ENCODE measurements at places on chromosomes 3 and 15.
A peak's percentile ranks its signal among the peaks of the same experiment; 100 is the strongest.

GRCh38 chr3:126132751-126133511 is 47.5 kb downstream of the ALDH1L1 start:
- no peak for DNase-seq

DNA sequence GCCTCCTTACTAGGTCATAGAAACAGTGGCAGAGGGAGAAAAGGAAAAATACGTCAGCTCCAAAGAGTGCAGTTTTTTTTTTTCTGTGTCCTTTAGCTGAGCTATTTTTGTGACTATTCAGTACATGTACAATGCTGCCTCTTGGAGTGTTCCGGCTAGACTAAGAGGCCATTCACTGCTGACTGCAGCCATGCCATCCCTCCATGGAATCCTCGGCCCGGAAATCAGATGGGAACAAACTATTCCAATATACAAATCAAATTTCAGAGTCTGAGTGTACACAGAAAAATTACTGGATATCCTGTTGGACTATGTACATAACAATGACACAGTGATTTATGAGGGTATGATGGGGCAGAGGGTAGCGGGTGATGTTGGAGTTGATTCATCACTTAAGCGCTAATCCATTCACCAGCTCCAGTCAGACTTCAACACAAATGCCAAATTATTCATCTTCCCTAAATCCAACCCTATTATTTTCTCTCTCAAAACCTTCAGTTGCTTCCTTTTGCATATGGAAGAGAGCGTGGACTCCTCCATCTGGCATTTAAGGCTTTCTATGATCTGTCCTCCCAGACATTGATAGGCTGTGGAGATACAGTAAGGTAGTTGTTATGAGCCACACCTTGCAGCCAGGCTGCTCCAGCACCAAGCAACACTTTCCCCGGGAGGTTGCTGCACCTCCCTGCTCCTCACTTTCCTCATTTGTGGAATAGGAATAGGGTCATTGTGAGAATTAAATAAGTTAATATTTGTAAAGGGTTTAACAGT is 109.1 kb downstream of the LPP start:
- DNase-seq = no peak

DNA sequence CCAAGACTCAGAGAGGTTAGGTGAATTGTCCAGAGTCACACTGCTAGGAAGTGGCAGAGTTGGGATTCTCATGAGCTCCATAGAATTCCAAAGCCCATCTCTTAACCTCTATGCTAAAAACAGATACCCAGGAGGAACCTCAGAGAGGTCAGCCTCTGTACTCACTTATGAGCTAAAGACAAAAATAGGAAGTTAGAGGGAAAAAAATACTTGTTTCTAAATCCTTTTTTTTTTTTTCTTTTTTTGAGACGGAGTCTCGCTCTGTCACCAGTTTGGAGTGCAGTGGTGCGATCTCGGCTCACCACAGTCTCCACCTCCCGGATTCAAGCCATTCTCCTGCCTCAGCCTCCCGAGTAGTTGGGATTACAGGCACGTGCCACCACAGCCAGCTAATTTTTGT is 31.4 kb downstream of the FSD2 start:
- no peak for DNase-seq

- DNase-seq = no peak
Observed at GRCh38 chr3:151987893-151988292, 114.5 kb downstream of the SUCNR1 start.

- DNase-seq = no peak
Observed at GRCh38 chr15:35934383-35935049, 388.6 kb upstream of the DPH6 start.

DNA sequence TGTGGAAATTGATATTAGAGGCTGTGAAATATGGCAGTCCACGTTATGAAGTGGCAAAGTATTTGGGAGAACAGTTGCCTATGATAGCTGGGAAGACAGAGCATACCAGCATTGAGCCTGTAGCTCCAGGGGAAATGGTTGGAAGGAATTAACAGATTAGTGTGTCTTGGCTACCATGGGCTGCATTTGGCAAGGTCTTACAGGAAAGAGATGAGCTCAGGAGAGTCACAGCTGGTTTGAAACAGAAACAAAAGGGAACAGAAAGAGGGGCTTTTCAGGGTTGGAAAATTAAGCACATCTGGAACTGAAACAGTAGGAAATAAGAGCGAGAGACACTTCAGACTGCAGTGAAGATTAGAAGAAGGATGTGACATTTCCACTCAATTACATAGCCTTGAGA is 141.7 kb downstream of the FBLN2 start:
- no peak for DNase-seq

GRCh38 chr15:57337868-57338411 is 38.4 kb upstream of the CGNL1 start:
- DNase-seq = no peak

- no peak for DNase-seq
Observed at GRCh38 chr3:133712017-133712416, 34.2 kb upstream of the TF start.

DNA sequence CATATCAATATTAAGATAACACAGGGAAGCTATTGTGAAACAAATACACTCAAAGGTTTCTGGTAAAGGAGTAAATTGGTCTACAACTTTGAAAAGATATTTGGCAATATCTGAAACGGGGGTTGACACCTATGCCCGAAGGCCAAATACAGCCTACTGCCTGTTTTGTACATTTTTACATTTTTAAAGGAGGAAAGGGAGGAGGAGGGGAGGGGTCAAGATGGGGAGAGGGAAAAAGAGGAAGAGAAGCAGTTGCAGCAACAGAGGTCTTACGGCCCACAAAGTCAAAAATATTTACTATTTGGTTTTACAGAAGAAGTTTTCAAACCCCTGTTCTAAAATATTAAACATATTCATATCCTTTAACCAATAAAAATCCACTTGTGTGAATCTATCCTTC is 94.2 kb downstream of the FMN1 start:
- DNase-seq = no peak

DNA sequence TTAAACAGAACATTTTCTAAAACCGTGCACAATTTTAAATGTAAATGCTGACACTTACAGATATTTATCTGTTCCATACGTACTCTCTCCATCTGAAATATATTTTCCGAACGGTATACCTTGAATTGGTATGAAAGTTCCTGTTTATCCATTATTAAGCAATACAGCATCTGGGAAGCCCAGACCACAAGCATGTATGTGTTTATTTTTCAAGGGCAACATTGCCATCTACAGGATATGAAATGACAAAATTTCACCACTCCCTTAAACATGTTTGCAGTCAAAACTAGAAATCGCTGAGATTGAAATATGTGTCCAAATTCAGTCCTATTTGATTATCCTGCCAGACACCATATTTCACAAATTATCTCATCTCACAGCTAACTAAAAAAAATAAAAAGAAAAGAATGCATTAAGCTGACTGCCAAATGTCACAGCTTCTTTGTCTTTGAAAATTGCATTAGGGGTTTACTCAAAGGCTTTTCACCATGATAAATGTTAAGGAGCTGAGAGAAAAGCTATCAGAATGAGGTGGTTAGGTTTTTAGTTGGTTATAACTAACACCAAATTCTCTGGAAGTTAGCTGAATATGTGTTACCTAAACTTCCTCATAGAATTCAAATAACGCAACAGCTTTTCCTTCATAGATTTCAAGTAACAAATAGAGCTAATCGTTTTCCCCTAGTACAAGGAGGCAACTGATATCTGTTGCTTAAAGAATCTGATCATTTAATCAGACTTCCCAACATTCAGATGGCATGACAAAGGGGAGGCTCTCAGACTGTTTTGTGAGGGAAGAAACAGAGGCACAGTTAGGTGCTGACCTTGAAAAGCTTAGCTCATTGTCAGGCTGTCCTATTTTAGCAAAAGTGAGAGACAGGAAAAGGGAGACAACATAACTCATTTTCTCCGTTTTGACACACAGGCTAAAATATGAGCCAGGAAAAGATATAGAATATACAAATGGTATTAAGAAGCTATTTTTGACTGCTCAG is 533.1 kb downstream of the TBL1XR1 start:
- peak; percentile 34 for DNase-seq

DNA sequence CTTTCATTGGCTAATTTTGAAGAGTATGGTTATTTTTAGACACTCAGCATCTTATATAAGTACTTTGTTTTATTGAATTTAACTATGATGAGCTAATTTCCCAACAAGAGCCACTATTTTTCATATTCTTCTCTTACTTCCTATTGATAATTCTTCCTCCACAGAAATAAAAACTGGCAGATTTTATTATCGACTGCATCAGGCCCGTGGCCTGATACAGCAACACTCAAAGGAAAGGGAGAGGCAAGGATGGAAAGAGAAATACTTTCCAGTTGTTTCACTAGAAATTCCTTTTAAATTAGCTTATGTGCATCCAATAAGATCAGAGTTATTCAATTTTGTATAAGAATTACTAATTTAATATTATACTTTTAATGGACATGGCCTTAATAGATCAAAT is 886.3 kb downstream of the ROBO1 start:
- no peak for DNase-seq

DNA sequence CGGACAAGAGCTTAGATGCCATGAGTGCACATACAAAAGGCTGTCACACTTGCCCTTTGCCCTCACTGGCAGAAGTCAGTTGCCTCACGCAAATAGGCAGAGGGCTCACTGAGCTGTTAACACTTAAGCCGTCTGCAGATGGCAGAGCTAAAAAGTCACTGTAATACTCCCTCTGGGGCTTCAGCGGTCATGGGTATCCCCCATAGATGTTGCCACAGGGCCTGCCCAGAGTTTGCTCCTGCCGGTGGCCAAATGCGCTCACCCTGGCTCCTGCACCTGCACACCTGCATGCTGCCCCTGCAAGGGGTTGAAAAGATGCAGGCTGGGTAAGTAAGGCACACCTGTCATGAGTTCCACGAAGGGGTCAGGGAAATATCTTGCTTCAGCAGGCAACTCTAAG is 741.5 kb downstream of the EDEM1 start:
- no peak for DNase-seq

- peak; percentile 63 for DNase-seq
Observed at GRCh38 chr3:48194446-48195071, 6.3 kb upstream of the CDC25A start.

DNA sequence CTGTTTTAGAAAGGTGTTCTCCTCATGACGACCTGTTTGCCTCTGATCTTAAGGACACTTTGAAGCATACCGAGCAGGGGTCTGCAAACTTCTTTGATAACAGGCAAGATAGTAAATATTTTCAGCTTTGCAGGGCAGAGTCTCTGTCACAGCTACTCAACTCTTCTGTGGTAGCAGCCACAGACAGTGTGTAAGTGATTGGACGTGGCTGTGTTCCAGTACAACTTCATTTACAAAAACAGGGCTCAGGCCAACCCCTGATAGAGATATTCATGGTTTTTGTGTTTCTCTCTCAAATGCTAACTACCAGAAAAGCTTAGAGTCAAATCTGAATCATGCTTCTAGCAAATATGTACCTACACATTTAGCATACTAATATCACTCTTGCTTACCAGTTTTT is 51.5 kb downstream of the TGFBR2 start:
- no peak for DNase-seq

Measured in mammary epithelial cell (primary cell).